ENCODE measurements at places on chromosomes 5 and 9. TPM values are rescaled to one million over a fixed set of nuclear protein-coding genes. Genes with fewer than 3 reads are reported as not detected.

LMBRD2 gene
- total RNA-seq, result 9.5 TPM

NDST1 gene
- 112 TPM for total RNA-seq

- DNase-seq, result no peak
These were observed 112.6 kb upstream of the ZNF608 start for GRCh38 chr5:124859027-124859426.

DNA sequence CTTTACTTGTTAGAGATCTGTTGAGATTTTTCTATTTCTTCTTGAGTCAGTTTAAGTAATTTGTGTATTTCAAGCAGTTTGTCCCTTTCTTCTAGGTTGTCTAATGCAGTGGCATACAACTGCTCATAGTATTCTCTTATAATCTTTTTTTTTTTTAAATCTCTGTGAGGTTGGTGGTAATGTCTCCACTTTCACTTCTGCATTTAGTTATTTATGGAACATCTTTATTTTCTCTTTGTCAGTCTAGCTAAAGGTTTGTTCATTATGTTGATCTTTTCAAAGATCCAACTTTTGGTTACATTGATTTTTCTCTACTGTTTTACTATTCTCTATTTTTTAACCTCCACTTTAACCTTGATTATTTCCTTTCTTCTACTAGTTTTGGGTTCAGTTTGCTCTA, 13.8 kb downstream of the FOXE1 start:
- DNase-seq, result no peak

DNA sequence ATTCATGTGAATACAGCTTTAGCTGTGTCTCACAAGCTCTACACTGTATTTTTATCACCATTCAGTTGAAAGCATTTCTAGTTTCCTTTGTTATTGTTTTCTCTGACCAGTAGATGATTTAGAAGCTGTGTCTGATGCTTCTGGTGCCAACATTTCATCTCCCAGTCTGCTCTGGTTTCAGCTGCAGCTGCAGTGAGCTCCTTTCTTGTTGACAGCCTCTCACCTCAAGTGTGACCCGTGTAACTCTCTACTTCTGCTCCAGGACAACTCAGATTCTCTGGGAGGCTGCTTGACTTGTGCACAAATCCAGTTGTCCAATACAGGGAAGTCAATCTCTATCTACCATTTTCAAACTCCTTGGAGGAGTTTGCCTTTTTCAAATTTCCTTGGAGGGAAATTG, 504.8 kb downstream of the DIRAS2 start:
- DNase-seq, result no peak

DNA sequence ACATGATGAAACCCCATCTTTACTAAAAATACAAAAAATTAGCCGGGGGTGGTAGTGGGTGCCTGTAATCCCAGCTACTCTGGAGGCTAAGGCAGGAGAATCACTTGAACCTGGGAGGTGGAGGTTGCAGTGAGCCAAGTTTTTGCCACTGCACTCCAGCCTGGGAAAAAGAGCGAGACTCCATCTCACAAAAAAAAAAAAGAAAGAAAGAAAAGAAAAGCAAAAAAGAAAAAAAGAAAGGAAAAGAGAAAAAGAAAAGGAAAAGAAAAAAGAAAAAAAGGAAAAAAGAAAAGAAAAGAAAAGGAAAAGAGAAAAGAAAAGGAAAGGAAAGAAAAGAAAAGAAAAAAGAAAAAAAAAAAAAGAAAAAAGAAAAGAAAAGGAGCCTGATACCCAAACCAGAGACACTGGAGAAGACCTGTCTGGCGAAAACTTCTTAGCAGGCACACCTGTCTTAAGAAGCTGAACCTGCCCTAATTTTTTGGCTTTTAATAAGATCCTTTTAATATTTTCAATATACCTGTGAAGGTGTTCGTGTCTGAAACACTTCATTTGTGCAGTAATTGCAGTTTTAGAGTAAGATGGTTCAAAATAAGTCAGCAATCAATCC, 164.7 kb upstream of the IRX2 start:
- DNase-seq, result no peak

GRCh38 chr5:31733371-31733770, 94.4 kb downstream of the PDZD2 start:
- DNase-seq, result no peak

DNA sequence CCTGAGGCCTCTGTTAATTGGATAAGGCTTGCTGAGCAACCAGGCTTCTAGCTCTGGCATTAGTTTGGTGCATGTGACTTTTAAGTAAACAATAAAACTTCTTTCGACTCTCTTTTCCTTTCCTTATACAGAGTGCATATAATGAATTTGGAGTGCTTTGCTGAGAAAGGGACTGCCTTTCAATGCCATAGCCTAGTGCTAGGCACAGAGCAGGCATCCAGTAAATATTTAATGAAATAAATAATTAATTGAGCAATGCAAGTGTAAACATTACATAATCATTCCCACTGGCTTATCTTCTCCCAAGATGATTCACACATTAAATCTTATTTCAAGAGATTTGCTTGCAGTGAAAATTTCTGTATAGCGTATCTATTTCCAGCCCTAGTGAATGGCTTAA, 74.1 kb downstream of the NMUR2 start:
- no peak for DNase-seq

GRCh38 chr5:95644351-95645042, 2.1 kb upstream of the RFESD start:
- DNase-seq, result no peak

GRCh38 chr9:19229595-19230354, 718 bp upstream of the DENND4C start:
- no peak for DNase-seq

DNA sequence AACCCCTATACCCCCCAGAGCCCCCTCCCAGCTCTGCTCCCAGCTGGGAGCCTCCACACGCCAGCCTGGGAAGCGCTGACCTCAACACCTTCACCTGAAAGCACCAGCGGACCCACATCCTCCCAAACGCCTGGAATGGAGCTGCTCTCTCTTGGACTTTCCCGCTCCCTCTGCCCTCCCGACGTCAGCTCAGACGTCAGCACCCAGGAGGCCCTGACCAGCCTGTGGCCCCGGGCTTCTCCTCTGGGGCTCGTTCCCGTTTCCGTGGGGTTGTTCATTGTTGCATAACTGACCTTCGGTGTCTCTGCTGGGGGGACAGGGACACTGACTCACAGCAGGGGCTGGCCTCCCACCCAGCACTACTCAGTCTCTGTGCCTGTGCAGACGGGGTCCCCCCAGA, 35.0 kb upstream of the SLC6A3 start:
- DNase-seq, result no peak

- DNase-seq, result no peak
These were observed 107.9 kb downstream of the PHF2 start for GRCh38 chr9:93684161-93684765.

GRCh38 chr9:3479514-3480352, 46.1 kb downstream of the RFX3 start:
- no peak for DNase-seq

GRCh38 chr5:158756871-158757270, 342.8 kb downstream of the EBF1 start:
- no peak for DNase-seq

DNA sequence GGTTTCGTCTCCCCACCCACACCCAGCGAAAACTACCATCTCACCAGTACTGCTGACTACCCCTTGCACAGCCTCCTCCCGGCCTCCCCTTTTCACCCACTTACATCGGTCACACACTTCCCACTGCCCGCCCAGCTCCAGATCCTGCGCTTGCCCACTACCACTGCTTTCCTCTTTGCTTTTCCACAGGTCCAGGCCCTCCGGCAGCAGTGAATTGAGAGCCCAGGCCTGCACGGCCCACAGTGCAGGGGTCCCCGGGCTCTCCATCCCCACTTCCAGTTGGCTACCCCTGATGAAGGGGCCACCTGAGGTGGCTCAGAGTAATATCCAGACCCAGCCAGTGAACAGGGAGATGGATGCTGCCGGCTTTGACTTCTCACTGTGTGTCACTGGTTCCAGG, 120.2 kb upstream of the FSTL4 start:
- no peak for DNase-seq
